ENCODE measurements at places on chromosomes 6 and 20. TPM values are rescaled to one million over a fixed set of nuclear protein-coding genes. Genes with fewer than 3 reads are reported as not detected.

DNA sequence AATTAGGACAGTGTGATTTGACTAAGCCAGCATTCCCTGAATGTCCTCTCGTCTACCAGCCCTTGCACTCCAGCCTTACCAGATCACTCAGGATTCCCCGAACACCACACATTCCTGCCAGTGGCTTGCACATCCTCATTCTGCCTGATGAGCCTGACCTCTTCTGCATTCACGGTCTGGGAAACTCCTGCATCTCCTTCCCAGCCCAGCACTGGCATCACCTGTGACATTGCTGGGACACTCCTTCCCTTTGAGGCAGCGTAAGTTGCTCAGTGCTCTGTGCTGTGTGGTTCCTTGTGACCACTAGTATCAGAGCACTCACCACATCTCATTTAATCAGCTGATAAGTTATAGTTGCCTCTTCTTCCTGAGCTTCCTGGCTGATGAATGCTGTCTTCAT lies 17.3 kb downstream of the NCOA7 start:
- H3K4me1 ChIP-seq: peaks cover 11% of the 10 kb centered on the region
- H3K4me3 ChIP-seq: no peak overlapping the region
- no peaks in the 10 kb centered on the region for H3K27me3 ChIP-seq
- H3K27ac ChIP-seq: no peak overlapping the region
- no peak for DNase-seq
- H3K36me3 ChIP-seq: no peaks in the 10 kb centered on the region

The NKX2-2 gene
- not detected for total RNA-seq

The DSP gene
- 2.1 TPM for total RNA-seq

DNA sequence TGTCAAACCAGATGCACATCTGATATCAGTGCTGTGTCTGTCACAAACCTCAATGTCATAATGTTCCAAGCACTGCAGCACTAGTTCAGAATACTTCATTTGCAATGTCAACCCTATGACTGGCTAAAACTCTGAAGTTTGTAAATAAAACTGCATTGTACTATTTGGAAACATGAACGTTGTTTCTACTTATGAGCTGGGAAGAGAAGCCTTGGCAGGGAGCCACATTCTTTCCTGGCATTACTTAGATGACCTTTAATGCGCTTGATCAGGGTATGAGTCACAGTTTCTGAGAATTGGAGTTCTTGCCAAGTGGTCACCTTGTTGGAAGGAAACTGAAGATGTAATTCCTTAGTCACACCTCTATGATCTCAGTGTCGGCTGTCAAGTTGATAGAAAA lies 664.8 kb upstream of the MMS22L start:
- no peak for DNase-seq
- H3K4me3 ChIP-seq: no peak overlapping the region
- H3K4me1 ChIP-seq: no peaks in the 10 kb centered on the region
- no peaks in the 10 kb centered on the region for H3K36me3 ChIP-seq
- no peak overlapping the region for H3K27ac ChIP-seq

The PRSS16 gene
- not detected for total RNA-seq

The OR2J2 gene
- not detected for total RNA-seq

GRCh38 chr6:82616386-82617028 lies 252.9 kb downstream of the TPBG start:
- no peak for DNase-seq
- no peak overlapping the region for H3K4me3 ChIP-seq
- H3K27me3 ChIP-seq: no peaks in the 10 kb centered on the region
- peaks cover 28% of the 10 kb centered on the region for H3K4me1 ChIP-seq

DNA sequence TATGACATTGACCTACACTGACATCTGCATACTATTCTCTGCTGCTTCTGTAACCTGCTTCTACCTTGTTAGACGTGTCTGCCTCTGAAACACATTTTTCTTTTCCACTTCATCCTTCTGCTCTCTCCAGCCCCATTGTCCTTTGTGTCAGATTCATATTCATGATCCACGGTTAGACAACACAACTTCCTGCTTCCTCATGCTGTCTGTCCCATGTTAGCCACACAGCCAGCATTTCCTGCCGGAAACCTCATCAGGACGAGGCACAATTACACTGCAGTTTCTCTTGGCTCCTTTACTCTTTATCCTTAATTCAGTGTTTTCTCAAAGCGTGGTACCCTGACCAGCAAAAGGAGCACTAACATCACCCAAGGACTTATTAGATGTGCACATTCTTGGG lies 150.2 kb downstream of the TBC1D7 start:
- H3K27ac ChIP-seq: no peak overlapping the region
- DNase-seq: no peak
- H3K36me3 ChIP-seq: no peaks in the 10 kb centered on the region

GRCh38 chr6:151376440-151376839 lies 14.9 kb downstream of the ZBTB2 start:
- H3K4me3 ChIP-seq: no peak overlapping the region
- no peak overlapping the region for H3K27ac ChIP-seq

- no peaks in the 10 kb centered on the region for H3K27me3 ChIP-seq
- no peaks in the 10 kb centered on the region for H3K4me1 ChIP-seq
- DNase-seq: no peak
- no peak overlapping the region for H3K4me3 ChIP-seq
- no peak overlapping the region for H3K27ac ChIP-seq
Observed at GRCh38 chr20:38818113-38819065, 12.9 kb downstream of the PPP1R16B start.

DNA sequence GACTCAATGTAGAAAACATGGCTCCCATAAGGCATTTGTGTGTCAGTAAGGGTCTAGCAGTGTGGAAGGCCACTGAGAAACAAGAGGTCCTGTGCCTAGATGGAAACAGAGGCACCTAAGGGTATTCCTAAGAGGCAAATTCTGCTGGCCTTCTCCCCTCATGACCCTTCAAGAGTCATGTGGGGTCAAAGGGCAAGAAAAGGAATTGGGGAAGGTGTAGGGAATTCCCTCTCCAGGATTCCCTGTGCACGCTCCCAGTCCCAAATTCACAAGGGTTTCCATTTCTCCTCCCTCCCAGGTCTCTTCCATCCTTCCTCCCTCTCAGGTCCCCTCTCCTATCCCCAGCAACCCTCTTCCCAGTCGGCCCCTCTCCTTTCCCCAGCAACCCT lies 568 bp downstream of the AGPAT1 start:
- H3K36me3 ChIP-seq: peaks cover 18% of the 10 kb centered on the region
- peak overlapping the region; percentile 94 for H3K27ac ChIP-seq
- H3K4me1 ChIP-seq: peaks cover 63% of the 10 kb centered on the region
- no peaks in the 10 kb centered on the region for H3K27me3 ChIP-seq

Measured in esophagus muscularis mucosa (tissue), 4 donors.